ENCODE measurements at places on chromosomes 2 and 18. TPM values are rescaled to one million over a fixed set of nuclear protein-coding genes. Genes with fewer than 3 reads are reported as not detected.

- no peak for DNase-seq
Measured at GRCh38 chr2:71156573-71156972, 26.1 kb downstream of the MPHOSPH10 start.

GRCh38 chr18:13451213-13451540 is 232.6 kb downstream of the LDLRAD4 start:
- DNase-seq: no peak

GRCh38 chr18:20971886-20972267 is 139.7 kb downstream of the ROCK1 start:
- no peak for DNase-seq

GRCh38 chr2:69030800-69031428 is 17.9 kb downstream of the ANTXR1 start:
- DNase-seq: no peak

DNA sequence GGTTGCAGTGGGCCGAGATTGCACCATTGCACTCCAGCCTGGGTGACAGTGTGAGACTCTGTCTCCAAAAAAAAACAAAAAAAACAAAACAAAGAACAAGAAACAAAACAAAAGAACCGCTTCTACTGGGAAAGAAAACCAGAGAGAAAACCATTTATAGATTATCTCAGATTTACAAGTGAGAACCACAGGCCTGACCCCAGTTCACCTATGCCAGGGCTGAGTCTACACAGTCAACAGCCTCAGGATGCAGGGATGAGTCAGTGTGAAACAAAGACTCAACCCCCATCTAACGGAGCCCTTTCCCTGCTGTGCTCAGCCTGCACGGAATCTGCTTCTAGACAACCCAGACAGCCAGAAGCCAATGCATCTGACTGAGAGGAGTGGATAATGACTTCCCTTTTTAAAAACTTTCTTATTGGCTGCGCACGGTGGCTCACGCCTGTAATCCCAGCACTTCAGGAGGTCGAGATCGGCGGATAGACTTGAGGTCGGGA is 25.5 kb upstream of the YWHAQ start:
- DNase-seq: no peak

GRCh38 chr18:59553273-59553870 is 143.9 kb downstream of the CCBE1 start:
- DNase-seq: no peak

DNA sequence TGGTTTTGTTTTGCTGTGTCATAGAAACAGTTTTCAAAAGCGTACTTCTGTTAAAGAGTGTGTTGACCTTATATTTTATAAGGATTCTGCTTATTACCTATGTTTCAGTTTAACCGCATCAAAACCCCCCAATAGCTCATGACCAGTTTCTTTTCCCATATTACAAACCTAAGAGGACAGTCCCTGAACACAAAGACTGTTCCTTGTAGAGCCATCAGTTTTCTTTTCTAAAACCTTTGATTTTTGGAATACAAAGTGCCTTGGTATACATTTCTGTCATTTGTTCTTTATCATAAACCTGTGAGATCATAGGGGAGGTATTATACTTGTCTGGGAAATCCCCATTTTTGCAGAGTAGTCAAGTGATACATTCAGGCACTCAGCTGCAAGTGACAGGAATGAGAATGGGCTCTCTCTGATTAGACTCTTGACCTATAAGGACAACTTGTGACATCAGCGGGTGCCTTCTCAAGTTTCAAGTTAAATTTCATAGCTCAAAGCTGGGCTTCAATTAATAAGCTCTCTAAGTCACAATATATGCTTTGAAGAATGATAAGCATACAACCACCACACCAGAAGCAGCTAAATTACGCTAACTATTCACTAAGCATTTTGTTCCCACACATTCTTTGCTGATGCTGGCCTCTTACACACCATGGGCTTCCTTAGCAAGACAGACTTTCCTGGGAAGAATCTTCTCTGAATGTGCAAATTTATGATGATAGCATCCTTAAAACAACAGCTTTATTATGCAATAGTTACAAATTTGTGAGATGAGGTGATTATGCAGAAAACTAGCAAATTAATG is 97.5 kb upstream of the CD302 start:
- no peak for DNase-seq

- DNase-seq: no peak
Measured at GRCh38 chr2:224837558-224837957, 121.4 kb upstream of the CCDC195 start.

GRCh38 chr2:146754606-146755005 is 1090.2 kb upstream of the ACVR2A start:
- no peak for DNase-seq

GRCh38 chr2:120001471-120001870 is 11.4 kb upstream of the EPB41L5 start:
- DNase-seq: no peak

Gene KANSL3
- total RNA-seq: 27.6 TPM

Gene KCNK3
- 30.9 TPM for total RNA-seq

Gene UCN
- total RNA-seq: 1.2 TPM

Gene REV1
- 31.4 TPM for total RNA-seq

All from left cardiac atrium (tissue), 4 donors.